ENCODE measurements at places on chromosomes 7 and 10. TPM values are rescaled to one million over a fixed set of nuclear protein-coding genes. Genes with fewer than 3 reads are reported as not detected.

Gene PHYHIPL
- not detected for total RNA-seq

Gene RPEL1
- total RNA-seq, result not detected

Gene FGL2
- 1.3 TPM for total RNA-seq

DNA sequence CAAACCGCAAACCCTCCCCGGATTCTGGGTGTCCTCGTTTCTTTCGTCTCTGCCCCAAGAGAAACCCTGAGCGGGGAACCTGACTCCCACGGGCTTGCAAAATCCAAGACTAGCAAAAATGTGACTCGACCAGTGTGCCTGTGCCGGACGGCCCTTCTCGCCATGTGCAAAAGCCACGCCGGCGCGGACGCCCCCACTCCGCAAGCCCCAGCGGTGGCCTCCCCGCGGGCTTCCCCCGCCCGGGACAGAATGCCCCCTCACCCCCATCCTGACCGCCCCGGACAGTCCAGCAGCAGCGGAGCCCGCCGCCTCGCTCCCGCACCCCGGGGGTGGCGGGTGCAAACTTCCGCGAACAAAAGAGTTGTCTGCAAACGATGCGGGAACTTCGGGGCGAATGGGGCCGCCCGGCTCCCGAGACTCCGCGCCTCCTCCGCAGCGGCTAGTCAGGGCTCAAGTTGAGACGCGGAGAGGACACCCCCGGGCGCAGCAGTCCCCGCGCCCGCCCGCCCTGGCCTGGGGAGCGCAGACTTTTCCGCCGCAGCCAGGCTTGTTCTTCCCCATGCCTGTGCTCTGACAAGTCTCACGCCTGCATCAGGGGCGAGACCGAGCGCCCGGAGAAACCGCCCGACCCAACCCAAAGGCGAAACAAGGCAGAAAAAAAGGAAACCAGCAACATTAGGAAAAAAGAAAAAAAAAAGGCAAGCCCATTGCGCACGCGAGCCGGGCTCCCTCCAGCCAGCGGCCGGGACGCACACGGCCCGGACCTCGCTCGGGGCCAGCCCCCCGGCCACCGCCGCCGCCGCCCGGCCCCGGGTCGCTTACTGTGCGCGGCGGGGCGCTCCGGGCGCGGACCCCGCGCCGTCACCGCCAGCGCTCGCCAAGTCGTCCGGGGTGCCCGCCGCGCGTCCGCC lies 732 bp downstream of the FAM53B start:
- H3K36me3 ChIP-seq, result peaks cover 9% of the 10 kb centered on the region
- peaks cover 3% of the 10 kb centered on the region for H3K4me1 ChIP-seq
- H3K27ac ChIP-seq, result no peak overlapping the region
- no peaks in the 10 kb centered on the region for H3K27me3 ChIP-seq

DNA sequence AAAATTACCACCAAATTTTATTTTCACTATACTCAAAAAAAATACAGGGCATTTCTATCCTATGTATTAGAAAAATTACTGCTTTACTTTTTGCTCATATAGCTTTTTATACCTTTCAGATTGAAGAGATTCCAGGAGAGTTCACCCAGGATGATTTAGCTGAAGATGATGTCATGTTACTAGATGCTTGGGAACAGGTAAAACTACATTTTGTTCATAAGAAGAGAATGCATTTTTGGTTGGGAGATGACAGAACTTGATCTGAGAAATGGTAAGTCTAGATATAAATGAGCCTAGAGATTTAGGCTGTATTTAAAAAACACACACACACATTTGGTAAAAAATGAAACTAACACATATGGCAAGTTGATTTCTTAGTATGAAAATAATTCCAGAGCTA lies 38.1 kb upstream of the ARL4A start:
- no peak for DNase-seq
- H3K27me3 ChIP-seq, result no peaks in the 10 kb centered on the region
- no peak overlapping the region for H3K27ac ChIP-seq
- H3K36me3 ChIP-seq, result no peaks in the 10 kb centered on the region

- no peak overlapping the region for H3K4me3 ChIP-seq
- H3K27ac ChIP-seq, result no peak overlapping the region
- peaks cover 35% of the 10 kb centered on the region for H3K4me1 ChIP-seq
Observed at GRCh38 chr10:124644771-124645415, 99.3 kb downstream of the FAM53B start.

DNA sequence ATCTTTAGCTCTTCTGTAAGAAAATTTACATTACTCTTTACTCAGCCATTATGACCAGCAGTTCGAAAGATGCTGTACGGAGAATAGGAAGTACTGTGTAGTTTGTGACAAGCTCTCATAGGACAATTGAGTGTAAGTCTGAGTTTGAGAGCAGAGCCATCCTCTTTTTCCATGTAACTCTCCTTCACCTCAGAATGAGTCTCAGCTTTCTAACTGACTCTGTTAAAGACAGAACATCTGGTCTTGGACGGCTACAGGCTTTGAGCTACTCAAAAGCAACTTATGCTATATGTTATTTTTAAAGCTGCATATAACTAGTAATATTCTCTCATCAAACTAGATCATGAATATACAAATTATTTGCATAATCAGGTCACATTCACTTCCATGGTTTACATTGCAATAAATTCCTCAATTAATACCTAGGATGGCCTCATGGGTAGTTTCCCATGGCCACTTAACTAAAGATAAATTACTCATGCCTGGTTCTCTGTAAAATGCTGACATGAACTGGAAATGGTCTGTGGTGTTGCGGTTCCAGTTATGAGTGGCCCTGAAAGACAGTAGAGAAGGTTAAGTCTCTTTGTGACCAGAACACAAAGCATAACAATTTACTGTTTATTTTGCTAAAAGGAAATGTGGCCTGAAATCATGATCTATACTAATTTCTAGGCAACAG lies 358.7 kb downstream of the PHF14 start:
- no peaks in the 10 kb centered on the region for H3K36me3 ChIP-seq
- H3K27ac ChIP-seq, result no peak overlapping the region
- DNase-seq, result no peak
- H3K27me3 ChIP-seq, result no peaks in the 10 kb centered on the region

DNA sequence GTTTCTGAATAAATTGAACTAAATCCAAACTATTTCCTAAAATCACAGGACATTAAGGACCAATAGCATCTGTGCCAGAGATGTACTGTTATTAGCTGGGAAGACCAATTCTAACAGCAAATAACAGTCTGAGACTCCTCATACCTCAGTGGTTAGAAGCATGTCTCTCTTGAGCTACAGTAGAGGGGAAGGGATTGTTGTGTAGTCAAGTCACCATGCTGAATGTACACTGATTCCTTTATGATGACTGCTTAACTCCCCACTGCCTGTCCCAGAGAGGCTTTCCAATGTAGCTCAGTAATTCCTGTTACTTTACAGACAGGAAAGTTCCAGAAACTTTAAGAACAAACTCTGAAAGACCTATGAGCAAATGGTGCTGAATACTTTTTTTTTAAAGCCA lies 13.9 kb downstream of the MEST start:
- no peak overlapping the region for H3K4me3 ChIP-seq
- H3K27ac ChIP-seq, result no peak overlapping the region
- peaks cover 3% of the 10 kb centered on the region for H3K4me1 ChIP-seq

GRCh38 chr7:149832332-149833041 lies 5.7 kb upstream of the ZNF862 start:
- no peak overlapping the region for H3K27ac ChIP-seq
- H3K4me3 ChIP-seq, result no peak overlapping the region
- H3K4me1 ChIP-seq, result no peaks in the 10 kb centered on the region
- H3K27me3 ChIP-seq, result peaks cover 11% of the 10 kb centered on the region
